CD4-positive, alpha-beta memory T cell (primary cell): ENCODE measurements at places on chromosomes 4 and X.

- no peak for DNase-seq
Observed at GRCh38 chr4:13059019-13059418, 425.1 kb downstream of the RAB28 start.

- no peak for DNase-seq
Observed at GRCh38 chrX:125291124-125291523, 28.5 kb upstream of the TEX13C start.

DNA sequence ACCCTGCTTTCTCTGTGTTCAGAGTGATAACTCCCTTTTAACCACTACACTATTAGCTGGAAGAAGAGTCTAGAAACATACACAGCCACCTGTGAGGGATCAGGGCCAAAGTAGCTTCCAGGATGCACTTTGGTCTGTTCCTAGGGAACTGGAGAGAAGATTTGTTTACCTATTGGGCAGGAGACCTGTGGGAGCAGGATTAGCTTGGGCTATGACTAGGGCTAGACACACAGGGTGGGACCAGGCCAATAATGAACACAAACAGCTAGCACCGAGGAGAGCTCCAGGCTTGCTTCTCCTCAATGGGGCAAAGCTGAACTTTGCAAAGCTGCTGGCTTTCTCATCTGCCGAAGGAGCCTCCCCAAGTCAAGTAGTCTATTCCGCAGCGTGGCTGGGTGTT lies 24.4 kb upstream of the MAP7D3 start:
- no peak for DNase-seq

GRCh38 chr4:128853741-128854140 lies 44.2 kb downstream of the JADE1 start:
- DNase-seq = no peak

- DNase-seq = peak; percentile 88
Observed at GRCh38 chr4:158722917-158723793, at the start of gene PPID. Gene PPID, minus strand, starts transcription at chr4:158723396. Its CDS starts 108 bp downstream, at chr4:158723288.
